ENCODE measurements at places on chromosomes 1 and 21. TPM values are rescaled to one million over a fixed set of nuclear protein-coding genes. Genes with fewer than 3 reads are reported as not detected.

DNA sequence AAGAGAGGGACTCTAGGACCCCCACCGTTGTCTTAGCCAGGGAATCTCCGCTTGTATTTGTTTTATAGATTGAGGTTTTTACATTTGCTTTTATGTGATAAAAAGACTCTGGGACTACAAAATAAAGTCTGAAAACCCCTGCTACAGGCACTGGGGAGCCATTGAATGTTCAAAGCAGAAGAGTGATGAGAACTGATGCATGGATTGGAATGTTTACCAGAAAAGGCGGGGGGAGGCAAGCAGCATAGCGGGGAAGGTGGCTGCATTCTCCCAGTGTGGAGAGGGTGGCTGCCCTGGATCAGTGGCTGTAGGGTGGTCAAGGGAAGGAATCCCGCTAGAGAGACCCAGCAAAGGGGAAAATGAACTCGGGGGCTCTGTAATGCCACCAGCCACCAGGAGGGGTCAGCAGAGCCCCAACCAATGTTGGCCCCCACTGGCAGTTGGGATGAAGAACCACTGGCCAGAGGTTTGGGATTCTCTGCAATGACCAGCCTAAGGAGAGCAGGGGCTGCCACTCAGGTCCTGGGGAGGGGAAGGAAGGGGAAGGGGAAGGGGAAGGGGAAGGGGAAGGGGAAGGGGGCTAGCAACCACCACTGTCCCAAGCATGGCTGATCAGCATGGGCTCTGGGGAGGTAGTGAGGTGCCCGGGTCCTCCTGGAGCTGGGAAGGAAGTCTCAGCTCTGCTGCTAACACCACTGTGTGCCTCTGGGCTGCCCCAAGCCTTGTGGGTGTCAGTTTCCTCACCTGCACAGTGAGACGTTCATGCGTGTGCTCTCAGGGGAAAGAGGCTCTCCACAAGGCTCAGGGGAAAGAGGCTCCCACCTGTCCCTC, 19.2 kb upstream of the PEF1 start:
- H3K27ac ChIP-seq: no peak overlapping the region
- H3K36me3 ChIP-seq: no peaks in the 10 kb centered on the region
- peak; percentile 80 for DNase-seq
- H3K27me3 ChIP-seq: no peaks in the 10 kb centered on the region
- H3K4me1 ChIP-seq: no peaks in the 10 kb centered on the region

GRCh38 chr21:28719723-28720122, 273.0 kb downstream of the LTN1 start:
- H3K36me3 ChIP-seq: no peaks in the 10 kb centered on the region
- H3K4me3 ChIP-seq: no peak overlapping the region
- no peaks in the 10 kb centered on the region for H3K4me1 ChIP-seq
- no peaks in the 10 kb centered on the region for H3K27me3 ChIP-seq
- DNase-seq: no peak

Gene BACH1
- total RNA-seq: 40.3 TPM

Gene RGSL1
- not detected for total RNA-seq

GRCh38 chr21:45421071-45421845, 16.3 kb downstream of the COL18A1 start:
- H3K36me3 ChIP-seq: no peaks in the 10 kb centered on the region
- H3K4me1 ChIP-seq: peaks cover 6% of the 10 kb centered on the region
- H3K27ac ChIP-seq: no peak overlapping the region
- H3K4me3 ChIP-seq: no peak overlapping the region
- DNase-seq: no peak

- no peak for DNase-seq
- no peak overlapping the region for H3K4me3 ChIP-seq
- no peaks in the 10 kb centered on the region for H3K27me3 ChIP-seq
- no peak overlapping the region for H3K27ac ChIP-seq
- H3K36me3 ChIP-seq: no peaks in the 10 kb centered on the region
- peaks cover 3% of the 10 kb centered on the region for H3K4me1 ChIP-seq
Measured at GRCh38 chr21:42162831-42163510, 56.0 kb upstream of the ABCG1 start.

DNA sequence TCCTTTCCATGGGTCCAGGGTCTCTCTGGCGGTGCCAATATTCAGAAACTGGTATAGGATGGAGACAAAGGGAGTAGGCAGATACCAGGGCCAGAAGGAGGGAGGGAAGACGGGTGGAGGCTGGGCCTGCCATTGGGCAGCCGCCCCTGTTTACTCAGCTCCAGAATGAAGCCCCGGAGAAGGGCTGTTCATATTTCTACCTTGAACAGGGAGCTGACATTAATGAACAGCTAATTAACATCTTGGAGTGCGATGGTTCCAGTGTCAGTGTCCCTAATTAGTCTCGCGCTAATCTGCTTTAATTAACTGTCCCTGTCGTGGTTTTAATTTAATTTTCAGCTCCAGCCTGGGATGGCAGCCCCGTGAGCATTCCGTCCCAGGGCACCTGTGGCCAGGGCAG, 113.8 kb downstream of the EPHB2 start:
- no peak overlapping the region for H3K27ac ChIP-seq
- no peak for DNase-seq
- H3K36me3 ChIP-seq: no peaks in the 10 kb centered on the region
- no peak overlapping the region for H3K4me3 ChIP-seq
- H3K27me3 ChIP-seq: no peaks in the 10 kb centered on the region

DNA sequence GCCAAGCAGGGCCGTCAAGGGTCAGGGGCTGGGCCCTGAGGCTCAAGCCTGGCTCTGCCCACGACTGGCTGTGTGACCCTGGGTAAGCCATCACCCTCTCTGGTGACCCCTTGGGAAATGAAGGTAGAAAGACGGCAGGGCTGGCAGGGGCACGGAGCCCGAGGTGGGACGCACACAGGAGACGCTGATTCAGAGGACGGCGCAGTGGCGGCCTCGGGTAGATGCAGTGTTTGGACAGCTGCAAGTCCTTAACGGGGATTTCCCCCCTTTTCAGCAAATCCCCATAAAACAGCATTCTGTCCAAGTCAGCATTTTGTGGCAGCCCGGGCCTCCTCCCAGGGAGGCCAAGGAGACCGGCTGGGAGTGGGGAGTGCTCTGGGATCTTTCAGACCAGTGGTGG, 16.7 kb downstream of the COL8A2 start:
- H3K36me3 ChIP-seq: no peaks in the 10 kb centered on the region
- H3K4me1 ChIP-seq: no peaks in the 10 kb centered on the region
- H3K27me3 ChIP-seq: no peaks in the 10 kb centered on the region
- no peak overlapping the region for H3K4me3 ChIP-seq
- no peak overlapping the region for H3K27ac ChIP-seq

- DNase-seq: no peak
- no peak overlapping the region for H3K4me3 ChIP-seq
- H3K4me1 ChIP-seq: no peaks in the 10 kb centered on the region
- no peak overlapping the region for H3K27ac ChIP-seq
- no peaks in the 10 kb centered on the region for H3K27me3 ChIP-seq
Measured at GRCh38 chr21:42123219-42123908, 52.2 kb downstream of the UMODL1 start.

- H3K4me3 ChIP-seq: no peak overlapping the region
- H3K27me3 ChIP-seq: no peaks in the 10 kb centered on the region
- 0 out of 2 replicates have a peak, but pooled peaks cover 3% of the 10 kb centered on the region for H3K4me1 ChIP-seq
- DNase-seq: no peak
- 0 out of 2 replicates have a peak, but pooled peaks cover 4% of the 10 kb centered on the region for H3K36me3 ChIP-seq
Measured at GRCh38 chr1:78078358-78078757, 32.6 kb downstream of the GIPC2 start.

- H3K36me3 ChIP-seq: no peaks in the 10 kb centered on the region
- no peaks in the 10 kb centered on the region for H3K27me3 ChIP-seq
- H3K4me1 ChIP-seq: no peaks in the 10 kb centered on the region
Measured at GRCh38 chr1:204154568-204155255, 2.9 kb upstream of the ETNK2 start.

DNA sequence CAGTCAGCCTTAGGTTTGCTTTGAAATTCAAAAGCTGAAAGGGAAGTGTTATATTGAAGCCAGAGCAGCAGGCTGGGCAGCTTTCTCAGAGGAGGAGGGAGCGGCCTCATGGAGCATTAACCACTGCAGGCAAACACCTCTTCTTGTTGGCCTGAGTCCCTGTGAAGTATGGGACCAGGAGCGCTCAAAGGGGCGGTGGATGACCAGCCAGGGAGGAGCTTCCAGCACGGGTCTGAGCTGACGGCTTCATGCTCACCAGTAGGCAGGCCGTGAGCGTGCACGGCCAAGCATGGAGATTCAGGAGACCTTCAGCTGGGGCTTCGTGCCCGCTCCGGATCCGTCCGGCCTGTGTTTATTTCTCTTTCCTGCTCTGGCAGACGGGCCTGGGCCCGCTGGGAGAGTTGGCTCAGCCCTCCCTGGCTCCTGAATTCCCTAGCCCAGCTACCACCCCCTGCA, 245.2 kb downstream of the TRABD2B start:
- no peak overlapping the region for H3K4me3 ChIP-seq
- no peak overlapping the region for H3K27ac ChIP-seq

- H3K4me1 ChIP-seq: no peaks in the 10 kb centered on the region
- H3K36me3 ChIP-seq: no peaks in the 10 kb centered on the region
- H3K27ac ChIP-seq: no peak overlapping the region
- H3K4me3 ChIP-seq: no peak overlapping the region
Measured at GRCh38 chr1:243433737-243434370, 178.0 kb downstream of the SDCCAG8 start.

GRCh38 chr1:8059161-8059622, 33.1 kb upstream of the ERRFI1 start:
- DNase-seq: no peak
- H3K36me3 ChIP-seq: no peaks in the 10 kb centered on the region
- H3K4me3 ChIP-seq: no peak overlapping the region
- no peaks in the 10 kb centered on the region for H3K27me3 ChIP-seq
- H3K4me1 ChIP-seq: no peaks in the 10 kb centered on the region

- peaks cover 6% of the 10 kb centered on the region for H3K4me1 ChIP-seq
- H3K27me3 ChIP-seq: peaks cover 2% of the 10 kb centered on the region
- H3K27ac ChIP-seq: no peak overlapping the region
- DNase-seq: peak; percentile 55
- H3K4me3 ChIP-seq: no peak overlapping the region
- H3K36me3 ChIP-seq: no peaks in the 10 kb centered on the region
Measured at GRCh38 chr1:89808441-89809117, 12.3 kb upstream of the LRRC8D start.

Gene MIXL1
- total RNA-seq: 4.7 TPM

- H3K27me3 ChIP-seq: no peaks in the 10 kb centered on the region
- peak overlapping the region; percentile 81 for H3K4me3 ChIP-seq
- no peak for DNase-seq
- peaks cover 33% of the 10 kb centered on the region for H3K36me3 ChIP-seq
- no peaks in the 10 kb centered on the region for H3K4me1 ChIP-seq
Measured at GRCh38 chr1:44775930-44776729, 790 bp downstream of the RPS8 start.

DNA sequence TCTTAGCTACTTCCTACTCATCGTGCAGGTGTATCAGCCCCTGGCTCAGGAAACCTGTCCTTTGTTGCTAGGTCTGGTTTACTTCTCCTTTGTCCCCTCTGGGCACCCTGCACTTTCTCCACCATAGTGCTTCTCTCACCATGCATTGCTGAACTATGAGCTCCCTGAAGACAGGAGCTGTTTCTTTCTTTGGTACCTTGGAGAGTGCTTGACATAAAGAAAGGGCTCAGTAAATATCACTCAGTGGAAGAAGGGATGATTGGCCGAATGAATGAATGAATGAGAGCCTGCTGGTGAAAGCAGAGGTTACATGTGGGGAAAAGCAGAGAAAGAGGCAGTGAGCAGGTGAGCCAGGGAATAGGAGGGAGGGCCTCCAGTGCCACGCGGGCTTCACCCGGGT, 9.8 kb upstream of the HMGB4 start:
- no peak for DNase-seq
- no peak overlapping the region for H3K27ac ChIP-seq
- no peak overlapping the region for H3K4me3 ChIP-seq
- no peaks in the 10 kb centered on the region for H3K36me3 ChIP-seq
- H3K4me1 ChIP-seq: peaks cover under 1% of the 10 kb centered on the region

DNA sequence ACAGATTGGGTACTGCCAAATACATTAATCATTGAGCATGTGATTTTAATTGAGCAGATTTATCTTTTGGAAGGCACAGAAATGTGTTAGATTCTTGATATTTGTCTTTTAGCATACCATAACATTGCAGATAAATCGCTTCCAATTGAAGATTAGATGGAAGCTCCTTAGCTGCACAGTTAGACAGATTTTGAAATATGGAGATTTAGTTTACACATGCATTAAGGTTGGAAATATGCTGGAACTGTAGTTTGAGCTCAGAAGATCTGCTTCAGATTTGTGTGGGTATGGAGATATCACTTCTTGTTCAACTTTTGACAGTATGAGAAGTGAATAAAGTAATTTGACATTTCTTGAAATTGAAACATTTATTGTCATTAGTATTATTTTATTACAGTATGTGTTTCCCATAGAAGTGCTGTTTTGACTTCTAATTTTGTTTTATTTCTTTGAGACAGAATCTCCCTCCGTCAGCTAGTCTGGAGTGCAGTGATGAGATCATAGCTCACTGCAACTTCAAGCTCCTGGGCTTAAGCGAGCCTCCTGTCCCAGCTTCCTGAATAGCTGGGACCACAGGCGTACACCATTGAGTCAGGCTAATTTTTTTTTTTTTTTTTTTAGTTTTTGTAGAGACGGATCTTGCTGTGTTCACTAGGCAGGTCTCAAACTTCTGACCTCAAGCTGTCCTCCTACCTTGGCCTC, 29.1 kb downstream of the THRAP3 start:
- no peak for DNase-seq
- no peak overlapping the region for H3K4me3 ChIP-seq
- no peaks in the 10 kb centered on the region for H3K27me3 ChIP-seq
- H3K27ac ChIP-seq: no peak overlapping the region

DNA sequence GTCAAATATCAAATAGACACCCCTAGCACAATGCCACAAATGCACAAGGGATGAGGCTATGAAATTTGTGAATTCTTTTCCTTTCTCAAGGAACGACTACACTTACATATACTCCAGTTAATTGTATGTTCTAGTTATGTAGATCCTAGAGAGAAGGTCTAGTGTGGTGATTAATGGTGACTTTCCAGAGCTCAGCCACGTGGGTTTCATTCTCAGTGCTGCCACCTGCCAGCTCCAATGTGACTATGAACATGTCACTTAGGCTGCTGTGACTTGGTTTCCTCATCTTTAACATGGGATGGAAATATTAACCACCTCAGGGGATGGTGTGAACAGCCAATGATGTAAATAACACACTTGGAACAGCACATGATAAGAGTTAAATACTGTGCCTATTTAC, 138.3 kb downstream of the APP start:
- H3K4me3 ChIP-seq: no peak overlapping the region
- H3K27ac ChIP-seq: no peak overlapping the region
- no peak for DNase-seq

DNA sequence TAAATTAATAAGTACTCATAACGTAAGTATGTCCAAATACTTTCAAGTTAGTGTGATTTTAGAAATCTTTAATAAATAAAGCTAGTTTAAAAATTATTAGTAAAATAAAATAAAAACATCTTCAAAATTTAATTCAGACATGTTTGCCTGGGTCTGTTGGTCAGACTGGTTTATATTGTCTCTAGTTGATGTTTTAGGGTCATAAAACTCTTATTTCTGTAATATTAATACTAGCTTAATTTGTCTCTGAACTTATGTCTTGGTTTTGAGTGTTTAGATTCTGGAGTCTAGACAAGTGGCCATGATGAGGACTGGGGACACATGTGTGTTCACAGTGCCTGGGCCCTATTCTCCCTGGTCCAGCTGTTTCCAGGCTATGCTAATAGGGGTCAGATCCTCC, 184.5 kb upstream of the TNR start:
- no peaks in the 10 kb centered on the region for H3K4me1 ChIP-seq
- no peaks in the 10 kb centered on the region for H3K27me3 ChIP-seq
- H3K27ac ChIP-seq: no peak overlapping the region
- no peak overlapping the region for H3K4me3 ChIP-seq
- DNase-seq: no peak

Gene ELK4
- total RNA-seq: 31.2 TPM

- no peaks in the 10 kb centered on the region for H3K27me3 ChIP-seq
- no peaks in the 10 kb centered on the region for H3K36me3 ChIP-seq
- H3K4me3 ChIP-seq: no peak overlapping the region
- H3K4me1 ChIP-seq: no peaks in the 10 kb centered on the region
- H3K27ac ChIP-seq: no peak overlapping the region
- DNase-seq: no peak
Measured at GRCh38 chr1:223551610-223552009, 113.9 kb downstream of the CAPN8 start.

Measured in H9 (cell line).